ENCODE measurements at places on chromosomes 5 and 9.

GRCh38 chr5:9712506-9712905 lies 82.4 kb upstream of the TAS2R1 start:
- no peak for DNase-seq

DNA sequence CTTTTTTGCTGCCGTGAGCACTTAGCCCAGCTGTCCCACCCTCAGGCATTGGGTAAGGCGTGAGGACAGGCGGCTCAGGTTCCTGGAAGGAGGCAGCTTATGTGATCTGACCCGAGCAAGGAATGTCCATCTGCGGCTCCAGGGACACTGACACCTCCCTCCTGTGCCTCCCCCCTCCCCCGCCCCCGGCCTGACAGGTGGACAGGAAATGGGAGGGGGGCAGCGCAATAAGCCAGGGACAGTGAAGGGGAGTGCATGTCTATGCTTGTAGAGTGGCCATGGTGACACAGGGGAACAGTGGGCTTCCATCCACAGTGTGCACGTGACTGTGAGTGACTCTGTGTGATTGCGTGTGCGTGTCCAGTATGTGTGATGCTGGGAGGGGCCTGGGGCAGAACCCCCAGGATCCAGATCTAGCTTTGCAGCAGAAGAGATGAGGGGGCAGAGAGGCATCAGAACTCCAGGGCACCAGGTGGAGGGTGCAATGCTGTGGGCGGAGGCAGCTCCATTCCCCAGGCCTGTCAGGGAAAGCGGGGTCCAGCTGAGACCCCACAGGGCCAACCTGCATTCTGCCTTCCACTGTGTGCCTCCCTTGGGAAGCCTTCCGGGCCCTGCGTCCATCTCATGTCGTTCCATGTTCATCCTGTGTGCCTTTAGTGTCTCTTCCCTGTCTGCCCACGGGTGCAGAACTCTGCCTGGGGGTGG lies 30.5 kb downstream of the CNTFR start:
- peak; percentile 22 for DNase-seq

GRCh38 chr9:99037769-99038483 lies 67.0 kb upstream of the TGFBR1 start:
- no peak for DNase-seq

DNA sequence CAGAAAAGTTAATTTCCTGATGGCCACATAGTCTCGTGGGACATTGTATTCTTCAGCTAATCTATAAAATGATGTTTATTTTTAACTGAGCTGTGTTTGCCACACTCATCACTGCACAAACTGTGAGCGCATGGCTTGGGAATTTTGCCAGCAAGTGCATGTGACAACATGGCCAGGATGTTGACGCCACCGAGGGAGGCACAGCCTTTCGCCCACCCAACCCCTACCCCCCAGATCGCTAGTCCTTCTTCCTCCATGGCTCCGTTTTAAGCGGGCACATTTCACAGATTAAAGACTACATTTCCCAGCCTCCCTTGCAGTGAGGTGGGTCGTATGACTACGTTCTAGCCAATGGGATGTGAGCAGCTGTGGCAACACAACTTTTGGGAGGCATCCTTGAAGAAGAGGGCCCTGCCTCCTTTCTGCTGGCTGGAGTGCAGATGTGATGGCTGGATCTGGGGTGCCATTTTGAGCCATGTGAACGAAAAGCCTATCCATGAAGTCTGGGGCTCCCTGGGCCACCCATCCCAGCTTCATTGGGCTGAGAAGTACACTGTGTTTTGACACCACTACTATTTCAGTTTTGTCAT lies 7.9 kb downstream of the NRARP start:
- DNase-seq: peak; percentile 66

- no peak for DNase-seq
Observed at GRCh38 chr9:78932849-78933627, 636.1 kb downstream of the PSAT1 start.

GRCh38 chr5:134328619-134329018 lies 38.4 kb downstream of the CDKL3 start:
- no peak for DNase-seq

DNA sequence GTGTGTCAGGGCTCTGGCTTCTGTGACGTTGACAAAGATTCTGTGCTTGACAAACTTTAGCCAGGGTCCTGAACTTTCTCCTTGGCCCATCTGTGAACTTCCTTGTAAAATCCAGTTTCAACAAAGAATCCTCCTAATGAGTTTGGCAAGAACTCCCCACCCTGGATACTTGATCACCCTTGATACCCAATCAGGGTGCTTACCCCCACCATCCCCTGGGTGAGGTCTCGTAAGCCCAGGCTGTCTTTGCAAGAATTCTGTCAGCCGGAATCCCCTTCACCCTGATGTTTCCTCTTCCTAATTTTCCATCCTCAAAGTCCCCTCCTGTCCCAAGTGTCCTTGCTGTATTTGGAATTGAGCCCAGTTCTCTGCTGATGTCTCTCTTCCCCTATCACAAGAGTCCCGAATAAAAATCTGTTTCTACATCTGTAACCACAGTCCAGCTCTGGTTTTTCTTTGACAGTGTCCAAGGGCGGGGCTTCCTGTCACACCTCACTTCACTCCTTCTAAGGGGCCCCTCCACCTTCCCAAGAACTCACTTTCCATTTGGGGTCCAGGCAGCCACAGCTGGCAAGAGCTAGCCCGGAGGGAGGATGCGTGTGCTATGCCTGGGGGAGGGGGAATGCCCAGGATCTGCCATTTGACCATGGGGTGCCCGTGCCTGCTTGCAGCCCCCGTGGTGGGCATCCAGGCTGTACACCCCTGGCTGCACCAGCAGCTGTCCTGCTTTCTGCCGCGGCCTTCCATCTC lies 2.7 kb upstream of the CARD19 start:
- DNase-seq: no peak
